Transverse colon (tissue), 4 donors: ENCODE measurements at places on chromosomes 2 and 18.

- no peak for DNase-seq
These were observed 71.8 kb upstream of the ATL2 start for GRCh38 chr2:38448692-38449410.

DNA sequence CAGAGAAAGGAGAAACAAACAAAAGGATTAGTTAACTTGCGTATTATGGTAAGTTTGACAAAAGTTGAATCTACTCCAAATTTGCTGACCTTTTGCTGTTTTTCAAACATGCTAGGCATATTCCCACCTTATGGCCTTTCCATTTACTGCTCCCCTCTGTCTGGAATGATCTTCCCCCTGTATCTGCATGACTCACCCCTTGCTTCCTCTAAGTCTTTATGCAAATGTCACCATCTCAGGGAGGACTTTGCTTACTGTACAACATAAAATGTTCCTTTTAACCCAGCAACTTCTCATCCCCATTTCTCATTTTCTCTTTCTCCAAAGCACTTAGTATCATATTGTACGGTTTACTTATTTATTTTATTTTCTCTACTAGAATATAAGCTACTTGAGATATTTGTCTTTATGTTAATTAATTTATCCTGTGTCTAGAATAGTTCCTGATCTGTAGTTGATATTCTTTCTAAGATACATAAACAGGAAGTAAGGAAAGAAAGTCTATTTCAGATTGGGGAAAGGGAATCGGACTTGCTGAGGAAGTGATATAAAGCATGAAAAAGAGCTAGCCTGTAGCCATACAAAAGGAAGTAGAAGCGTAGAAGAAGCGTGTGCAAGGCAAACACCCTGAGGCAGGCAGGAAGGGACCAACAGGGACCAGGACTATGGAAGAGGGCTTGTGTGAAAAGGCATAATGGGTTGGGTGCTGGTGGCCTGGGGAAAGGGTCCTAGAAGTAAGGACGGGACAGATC, 144.9 kb upstream of the ERBB4 start:
- no peak for DNase-seq

DNA sequence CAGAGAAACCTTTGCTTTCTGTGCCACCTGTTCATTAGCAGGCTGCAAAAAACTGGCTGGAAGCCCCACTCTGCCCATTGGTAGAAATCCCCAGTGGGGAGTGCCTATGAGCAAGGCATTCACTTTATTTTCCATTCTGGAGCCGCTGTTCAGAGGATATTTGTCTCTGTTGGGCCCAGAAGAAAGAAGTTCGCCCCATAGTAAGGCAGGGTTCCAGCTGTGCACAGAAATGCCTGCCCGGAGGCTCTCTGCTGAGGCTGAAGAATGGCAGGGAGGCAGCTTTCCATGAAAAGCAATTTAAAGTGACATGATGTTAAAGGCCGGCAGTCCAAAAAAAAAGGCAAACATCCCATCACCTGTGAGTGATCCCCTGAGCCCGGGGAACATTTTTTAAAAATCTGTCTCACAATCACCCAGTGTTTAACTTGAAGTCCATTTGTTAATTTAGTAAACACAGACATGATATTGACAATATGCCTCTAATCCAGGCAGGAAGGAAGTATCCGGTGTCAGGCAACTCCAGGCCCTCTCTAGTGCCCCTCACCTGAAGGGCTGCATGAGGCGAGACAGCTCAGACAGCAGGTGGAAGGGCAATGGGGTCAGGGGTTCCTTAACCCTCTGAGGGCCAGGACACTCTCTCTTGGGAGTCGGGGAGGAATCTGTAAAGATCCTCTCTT, 265.1 kb upstream of the SIX2 start:
- DNase-seq, result no peak

GRCh38 chr2:198054299-198054698, 249.9 kb downstream of the PLCL1 start:
- peak; percentile 13 for DNase-seq

DNA sequence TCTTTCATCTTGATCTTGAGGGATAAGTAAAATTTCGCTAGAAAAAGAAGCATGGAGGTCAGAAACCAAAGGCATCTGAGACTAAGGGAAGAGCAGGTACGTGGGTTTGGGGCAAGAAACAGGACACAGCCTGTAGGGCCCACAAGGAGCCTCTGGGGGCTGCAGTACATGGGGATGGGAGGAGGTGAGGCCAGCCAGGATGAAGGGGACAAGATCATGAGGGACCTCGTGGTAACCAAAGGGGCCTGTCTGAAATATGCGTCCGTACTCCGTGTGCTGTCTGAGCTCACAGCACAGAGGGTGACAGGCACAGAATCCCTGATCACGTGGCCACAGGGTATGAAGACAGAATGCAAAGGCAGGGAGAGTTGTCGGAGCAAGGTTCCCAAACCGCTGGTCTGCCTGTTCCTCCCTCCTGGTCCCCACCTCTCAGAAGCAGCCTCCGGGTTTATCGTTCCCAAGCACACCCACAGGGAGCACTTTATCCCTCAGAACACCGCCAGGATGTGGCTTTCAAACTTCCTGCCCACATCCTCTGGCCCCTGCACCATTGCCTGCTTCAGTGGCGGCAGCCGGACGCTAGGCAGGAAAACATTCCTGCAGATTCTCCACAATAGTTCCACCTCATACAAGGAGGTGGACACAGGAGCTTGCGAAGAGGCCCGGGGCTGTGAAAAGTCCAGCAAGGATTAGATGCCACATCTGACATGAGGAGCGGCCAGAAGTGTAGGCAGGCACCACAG, 12.0 kb downstream of the TMEM163 start:
- no peak for DNase-seq

GRCh38 chr2:46521215-46521683, 41.9 kb downstream of the TMEM247 start:
- DNase-seq, result peak; percentile 57

- DNase-seq, result no peak
These were observed 34.5 kb upstream of the CCNYL1 start for GRCh38 chr2:207676827-207677354.

GRCh38 chr2:224444783-224445182, 42.9 kb upstream of the FAM124B start:
- no peak for DNase-seq

DNA sequence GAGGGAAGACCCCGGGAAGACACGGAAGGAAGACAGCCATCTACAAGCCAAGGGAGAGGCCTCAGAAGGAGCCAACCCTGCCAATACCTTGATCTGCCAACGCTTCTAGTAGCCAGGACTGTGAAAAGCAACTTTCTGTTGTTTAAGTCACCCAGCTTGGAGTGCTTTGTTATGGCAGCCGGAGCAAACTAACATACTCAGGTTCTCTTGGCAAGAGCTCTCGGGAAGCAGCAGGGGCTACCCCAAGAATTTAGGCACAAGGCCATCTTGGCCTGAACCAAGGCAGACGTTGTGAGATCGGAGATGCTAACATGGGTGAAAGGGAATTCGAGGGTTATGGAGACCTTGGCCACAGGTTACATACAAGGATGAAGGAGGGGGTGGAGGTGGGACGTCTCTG, 78.6 kb upstream of the KLHL29 start:
- DNase-seq, result no peak

GRCh38 chr2:226477221-226478108, 322.2 kb downstream of the IRS1 start:
- DNase-seq, result peak; percentile 12

DNA sequence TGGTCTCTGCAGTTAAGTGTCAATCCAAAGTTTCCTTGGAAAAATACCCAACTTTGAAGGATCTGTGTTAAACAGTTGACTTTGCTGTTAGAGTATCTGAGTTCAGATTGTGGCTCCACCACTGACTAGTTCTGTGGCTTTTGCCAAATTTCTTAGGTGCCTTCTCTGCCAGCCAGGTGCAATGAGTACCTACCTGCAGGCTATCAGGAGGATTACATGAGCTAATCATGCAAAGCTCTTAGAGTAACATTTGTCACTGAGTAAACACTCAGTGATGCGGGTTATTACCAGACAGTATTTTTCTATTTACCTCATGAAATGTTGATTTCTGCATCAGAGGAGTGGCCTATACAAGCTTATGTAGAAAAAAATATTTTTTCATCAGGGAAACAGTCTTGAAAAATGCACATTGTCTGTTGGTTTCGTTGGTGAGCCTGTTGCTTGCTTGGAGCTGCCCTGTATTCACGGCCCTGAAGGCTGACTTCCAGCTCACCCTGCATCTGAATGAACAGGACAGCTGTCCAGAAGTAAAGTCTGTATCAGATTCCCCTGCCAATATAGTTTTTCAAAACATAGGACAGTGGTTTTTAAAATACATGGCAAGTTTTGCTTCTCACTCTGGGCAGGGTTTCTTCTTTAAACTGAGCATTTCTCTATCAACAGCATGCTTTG, 235.1 kb downstream of the CDCA7 start:
- no peak for DNase-seq

DNA sequence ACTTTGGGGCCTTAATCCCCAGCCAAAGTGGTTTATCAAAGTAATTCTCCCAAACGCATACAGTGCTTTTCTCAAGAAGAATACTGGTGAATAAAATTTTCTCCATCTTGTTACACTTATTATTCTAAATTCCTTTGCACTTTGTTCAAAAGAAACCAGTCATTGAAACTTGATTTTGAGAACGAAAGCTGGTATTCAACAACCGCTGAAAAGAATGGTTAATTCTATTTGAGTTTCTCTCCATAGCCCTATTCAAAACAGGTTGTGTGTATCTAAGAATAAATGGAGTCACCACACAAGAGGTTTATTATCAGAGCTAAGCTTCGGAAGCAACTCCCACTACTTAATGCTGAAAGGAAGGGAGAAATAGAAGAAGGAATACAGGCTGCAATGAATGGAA, 117.7 kb downstream of the C1D start:
- DNase-seq, result no peak

DNA sequence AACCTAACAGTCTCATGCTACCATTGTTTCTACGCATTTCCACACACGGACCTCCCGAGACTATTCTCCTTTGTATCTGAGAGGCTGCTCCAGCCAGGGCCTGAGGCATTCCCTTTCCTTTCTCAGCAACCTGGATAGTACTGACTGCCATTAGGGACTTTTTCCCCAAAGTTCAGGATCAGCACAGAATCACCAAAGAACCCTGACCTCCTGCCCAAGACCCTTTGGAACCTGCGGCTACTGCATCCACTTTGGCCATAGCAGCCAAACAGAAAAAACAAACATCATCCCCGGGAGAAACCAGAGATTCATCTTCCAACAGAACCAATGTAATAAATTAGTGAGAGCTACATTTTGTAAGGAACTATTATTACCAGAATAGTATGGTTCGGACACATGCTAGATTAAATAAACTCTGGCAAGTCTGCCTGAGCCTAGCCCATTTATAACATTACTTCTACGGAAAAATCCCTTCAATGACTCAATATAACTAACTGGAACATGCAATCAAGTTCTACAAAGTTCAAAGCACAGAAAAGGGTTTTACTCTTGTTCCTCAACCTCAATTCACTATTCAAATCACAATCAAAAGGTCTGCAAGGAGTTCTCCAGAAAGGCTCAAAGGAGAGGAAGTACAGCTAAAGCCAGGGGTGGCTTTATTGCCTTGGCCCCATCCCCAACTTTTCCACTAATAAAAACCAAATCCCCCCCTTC, 51.8 kb downstream of the LPIN2 start:
- no peak for DNase-seq

DNA sequence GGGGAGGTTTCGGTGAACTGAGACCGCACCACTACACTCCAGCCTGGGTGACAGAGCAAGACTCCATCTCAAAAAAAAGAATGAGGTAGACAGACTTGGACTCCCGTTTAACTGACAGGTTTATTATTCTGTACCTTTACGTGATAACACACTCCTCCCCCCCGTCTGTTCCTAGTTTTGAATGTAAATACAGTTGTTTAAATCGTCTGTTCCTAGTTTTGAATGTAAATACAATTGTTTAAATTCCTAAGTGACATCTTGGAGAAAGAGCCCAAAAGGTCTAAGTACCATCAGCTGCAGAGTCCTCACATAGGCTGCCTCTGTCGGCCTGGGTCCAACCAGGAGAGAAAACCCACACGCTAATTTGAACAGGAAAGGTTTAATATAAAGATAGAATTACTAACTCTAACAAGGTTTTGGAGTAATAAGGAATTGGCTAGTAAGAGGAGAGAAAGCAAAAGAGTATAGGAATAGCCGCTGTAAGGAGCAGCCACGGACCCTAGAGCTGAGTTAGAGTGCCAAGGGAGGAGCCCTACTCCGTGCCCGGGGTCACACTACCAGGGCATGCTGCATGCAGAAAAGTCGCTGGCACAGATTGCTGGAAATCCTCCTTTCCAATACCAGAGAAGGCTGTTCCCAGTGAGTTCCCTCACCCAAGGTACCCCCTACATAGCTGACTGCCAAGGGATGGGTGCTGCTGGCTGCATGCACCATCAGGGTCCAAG, 83.5 kb upstream of the RANBP2 start:
- DNase-seq, result no peak

DNA sequence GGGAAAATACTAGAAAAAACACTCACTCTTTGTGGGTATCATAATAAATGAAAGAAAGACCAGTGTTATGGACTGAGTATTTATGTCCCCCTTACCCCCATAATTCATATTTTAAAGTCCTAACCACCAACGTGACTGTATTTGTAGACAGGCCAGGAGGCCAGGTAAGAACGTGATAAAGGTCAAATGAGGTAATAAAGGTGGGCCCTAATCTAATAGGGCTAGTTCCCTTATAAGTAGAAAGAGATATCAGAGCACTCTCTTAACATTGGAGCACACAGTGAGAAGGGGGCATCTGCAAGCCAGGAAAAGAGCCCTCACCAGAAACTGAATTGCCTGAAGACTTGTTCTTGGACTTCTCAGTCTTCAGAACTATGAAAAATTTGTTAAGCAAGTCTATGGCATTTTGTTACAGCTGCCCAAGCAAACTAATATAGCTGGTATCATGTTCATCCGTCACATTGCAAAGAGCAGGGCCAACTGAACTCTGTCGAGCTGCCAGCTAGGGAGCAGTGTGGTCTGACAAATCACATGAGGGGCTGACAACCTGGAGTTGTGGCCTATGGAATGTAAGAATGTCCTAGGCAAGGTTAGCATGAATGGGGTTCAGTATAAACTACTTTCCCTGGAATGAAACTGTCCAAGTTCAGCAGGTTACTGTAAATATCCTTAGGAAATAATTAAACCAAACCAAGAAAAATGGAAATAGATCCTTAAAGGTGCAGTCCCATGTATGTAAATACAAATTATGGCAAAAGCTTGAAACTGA, 280.9 kb downstream of the ZNF385B start:
- DNase-seq, result no peak

GRCh38 chr2:185610301-185610700, 128.3 kb upstream of the FSIP2 start:
- DNase-seq, result no peak

DNA sequence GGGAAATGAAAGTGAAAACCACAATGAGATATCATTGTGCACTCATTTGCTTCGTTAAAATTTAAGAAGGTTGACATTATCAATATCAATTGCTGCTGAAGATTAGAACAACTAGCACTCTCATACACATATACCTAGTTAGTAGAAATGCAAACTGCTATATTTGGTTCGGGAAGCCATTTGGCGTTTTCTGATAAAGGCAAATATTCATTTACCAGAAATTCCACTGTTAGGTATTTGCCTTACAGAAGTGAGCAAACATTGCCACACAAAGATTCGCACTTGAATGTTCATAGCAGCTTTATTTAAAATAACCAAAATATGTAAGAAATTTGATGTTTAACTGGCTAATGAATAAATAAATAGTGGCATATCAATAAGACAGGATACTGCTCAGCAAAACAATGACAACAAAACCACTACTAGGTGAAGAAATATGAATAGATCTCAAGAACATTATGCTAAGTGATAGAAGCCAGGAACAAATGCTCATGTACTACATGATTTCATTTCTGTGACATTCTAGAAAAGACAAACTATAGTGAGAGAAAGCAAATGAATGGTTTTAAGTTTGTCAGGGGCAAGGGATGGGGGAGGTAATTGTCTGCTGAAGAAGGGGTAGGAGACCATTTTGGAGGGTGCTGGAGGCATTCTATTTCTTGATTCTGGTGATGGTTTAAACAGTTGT, 387.8 kb downstream of the PTH2R start:
- no peak for DNase-seq
